Activated CD4-positive, alpha-beta T cell treated with anti-CD3 and anti-CD28 coated beads, Interleukin-2, amount 50 U/mL, for 48 hours (primary cell): ENCODE measurements at places on chromosomes 16 and 17.
A peak's percentile ranks its signal among the peaks of the same experiment; 100 is the strongest.

DNA sequence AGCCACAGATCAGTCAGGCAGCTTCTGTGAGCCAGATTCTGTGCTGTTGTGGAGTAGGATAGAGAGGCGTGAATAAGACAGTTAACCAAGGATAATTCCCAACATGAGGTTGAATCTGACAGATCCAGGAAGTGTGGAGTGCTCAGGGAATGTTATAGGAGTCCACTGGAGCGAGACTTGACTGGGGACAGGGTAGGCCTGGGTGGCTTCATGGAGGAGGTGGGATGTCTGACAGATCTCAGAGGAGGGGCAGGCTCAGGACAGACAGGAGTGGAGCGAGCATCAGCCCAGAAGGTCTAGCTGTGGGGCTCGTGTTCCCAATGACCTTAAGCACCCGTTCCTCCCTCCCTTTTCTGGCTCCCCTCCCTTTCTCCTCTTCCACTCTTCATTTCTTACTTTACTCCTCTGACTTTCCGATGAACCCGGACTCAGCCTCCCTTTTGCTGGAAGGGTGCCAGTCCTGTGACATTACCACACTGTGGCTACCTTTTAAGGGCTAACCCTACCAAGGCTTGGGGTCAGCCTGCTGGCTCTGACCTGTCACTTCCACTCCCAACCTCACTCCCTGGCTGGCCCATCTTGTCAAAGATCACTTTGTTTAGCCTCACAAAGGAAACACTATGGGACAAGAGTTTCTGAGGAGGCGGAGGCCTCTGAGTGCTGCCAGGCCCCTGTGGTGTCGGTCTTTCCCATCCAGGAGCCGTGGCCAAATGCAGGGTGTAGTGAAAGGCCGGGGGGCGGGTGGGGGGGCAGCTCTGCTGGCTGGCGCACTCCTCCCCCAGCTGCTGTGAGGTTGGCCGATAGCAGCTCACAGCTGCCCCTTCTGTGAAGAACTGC is 28.5 kb upstream of the EFCAB13 start:
- no peak for DNase-seq

GRCh38 chr17:47649972-47650524 is 329 bp downstream of the KPNB1 start:
- no peak for DNase-seq

DNA sequence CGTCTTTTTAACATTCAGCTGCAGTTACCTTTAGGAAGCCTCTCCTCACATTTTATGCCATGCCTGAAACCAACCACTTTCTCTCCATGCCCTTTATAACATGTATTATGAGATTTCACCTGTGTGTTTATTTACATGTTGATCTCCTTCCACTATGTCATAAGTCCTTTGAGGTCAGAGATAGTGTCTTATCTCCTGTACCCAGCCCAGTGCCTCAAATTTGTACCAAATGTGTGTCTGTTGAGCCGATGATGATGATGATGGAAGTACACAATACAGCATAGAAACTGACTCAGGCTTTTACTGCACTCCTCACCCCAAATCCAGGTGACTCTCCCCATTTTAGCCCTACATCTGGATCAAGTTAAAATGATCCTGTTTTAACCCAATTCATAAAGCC is 179.5 kb upstream of the CACNG5 start:
- no peak for DNase-seq

DNA sequence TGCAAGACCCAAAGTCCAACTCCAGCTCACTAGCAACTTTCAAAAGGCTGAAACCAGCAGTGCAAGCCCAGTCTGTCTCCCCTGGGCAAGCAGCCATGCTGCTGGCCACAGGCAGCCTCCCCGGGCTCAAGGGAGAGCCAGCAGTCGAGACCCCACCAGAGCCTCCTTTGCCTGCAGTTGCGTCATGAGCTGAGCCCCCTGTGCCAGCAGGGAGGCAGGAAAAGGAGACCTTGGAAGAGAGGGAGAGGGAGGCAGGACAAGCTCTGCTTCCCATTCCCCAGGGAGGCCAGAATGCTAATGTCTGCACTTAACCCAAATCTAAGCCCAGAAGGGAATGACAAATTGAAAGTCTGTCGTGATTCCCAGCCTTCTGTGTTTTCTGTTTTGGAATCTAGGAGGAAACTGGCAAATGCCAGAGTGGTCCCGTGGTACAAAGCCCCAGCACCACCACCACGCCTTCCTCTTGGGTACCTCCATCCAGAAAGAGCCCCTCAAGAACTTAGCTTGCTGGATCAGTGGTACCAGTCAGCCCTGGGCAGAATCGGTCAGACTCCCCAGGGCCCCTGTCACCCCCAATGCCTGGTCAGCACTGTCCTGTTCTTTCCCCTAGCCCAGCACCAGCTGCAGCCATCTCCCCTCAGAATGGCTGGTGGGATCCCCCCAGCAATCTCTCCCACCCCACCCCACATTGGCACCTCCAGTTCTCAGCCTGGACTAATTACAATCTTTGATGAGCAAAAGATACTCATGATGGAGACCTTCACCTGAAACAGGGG is 99.3 kb upstream of the TNRC6C start:
- DNase-seq = no peak

DNA sequence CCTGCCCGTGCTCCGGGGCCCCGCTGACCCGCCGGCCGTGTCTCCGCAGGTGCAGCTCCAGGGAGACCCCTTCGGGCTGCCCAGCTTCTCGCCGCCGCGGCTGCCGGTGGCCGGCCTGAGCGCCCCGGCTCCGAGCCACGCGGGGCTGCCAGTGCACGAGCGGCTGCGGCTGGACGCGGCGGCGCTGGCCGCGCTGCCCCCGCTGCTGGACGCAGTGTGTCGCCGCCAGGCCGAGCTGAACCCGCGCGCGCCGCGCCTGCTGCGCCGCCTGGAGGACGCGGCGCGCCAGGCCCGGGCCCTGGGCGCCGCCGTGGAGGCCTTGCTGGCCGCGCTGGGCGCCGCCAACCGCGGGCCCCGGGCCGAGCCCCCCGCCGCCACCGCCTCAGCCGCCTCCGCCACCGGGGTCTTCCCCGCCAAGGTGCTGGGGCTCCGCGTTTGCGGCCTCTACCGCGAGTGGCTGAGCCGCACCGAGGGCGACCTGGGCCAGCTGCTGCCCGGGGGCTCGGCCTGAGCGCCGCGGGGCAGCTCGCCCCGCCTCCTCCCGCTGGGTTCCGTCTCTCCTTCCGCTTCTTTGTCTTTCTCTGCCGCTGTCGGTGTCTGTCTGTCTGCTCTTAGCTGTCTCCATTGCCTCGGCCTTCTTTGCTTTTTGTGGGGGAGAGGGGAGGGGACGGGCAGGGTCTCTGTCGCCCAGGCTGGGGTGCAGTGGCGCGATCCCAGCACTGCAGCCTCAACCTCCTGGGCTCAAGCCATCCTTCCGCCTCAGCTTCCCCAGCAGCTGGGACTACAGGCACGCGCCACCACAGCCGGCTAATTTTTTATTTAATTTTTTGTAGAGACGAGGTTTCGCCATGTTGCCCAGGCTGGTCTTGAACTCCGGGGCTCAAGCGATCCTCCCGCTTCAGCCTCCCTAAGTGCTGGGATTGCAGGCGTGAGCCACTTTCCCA is 5.9 kb downstream of the CTF1 start:
- DNase-seq = peak; percentile 57

- DNase-seq = no peak
Observed at GRCh38 chr17:81349397-81350319, 45.6 kb upstream of the BAHCC1 start.

DNA sequence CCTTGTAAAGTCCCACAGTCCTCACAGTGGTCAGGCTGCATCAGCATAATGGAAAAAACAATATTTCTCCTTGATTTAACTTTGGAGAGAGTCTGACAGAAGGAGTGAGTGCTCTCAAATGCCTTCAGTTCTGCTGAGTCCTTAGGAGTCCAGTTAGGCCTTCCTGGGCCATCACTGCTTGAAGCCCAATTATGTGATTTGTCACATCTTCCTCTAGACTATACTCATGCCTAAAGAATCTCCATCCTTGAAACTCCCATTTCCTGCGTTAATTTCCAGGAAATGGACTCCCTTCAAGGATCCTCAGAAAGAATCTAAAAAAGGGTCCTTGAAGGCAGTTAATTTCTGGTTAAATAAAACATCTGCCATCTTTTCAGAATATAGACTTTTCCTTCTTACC is 52.8 kb downstream of the SLFN5 start:
- no peak for DNase-seq

GRCh38 chr16:79006765-79007164 is 593.8 kb downstream of the MAF start:
- DNase-seq = no peak

DNA sequence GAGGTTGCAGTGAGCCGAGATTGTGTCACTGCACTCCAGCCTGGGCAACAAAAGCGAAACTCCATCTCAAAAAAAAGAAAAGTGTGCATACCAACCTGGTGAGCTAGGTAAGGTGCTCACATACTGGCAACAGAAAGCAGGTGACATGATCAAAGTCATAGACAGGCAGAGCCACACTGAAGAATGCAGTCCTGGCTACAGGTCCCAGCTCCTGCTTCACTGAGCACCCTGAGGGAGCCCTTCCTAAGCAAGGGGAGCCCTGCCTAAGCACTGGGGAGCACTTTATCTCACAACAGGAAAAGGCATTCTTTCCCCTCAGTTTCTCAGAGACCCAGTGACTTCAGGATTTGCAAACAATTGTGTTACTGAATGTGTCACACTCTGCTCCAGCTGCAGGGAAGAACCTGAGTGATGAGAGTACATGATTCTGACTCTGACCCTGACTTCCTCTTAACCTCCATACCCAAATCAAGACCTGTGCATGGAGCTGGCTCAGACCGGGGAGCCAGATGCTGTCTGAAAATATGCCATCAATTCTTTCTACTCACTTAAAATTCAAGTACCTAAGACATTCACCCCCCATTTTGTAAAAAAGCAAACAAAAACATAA is 40.5 kb downstream of the ANKRD11 start:
- no peak for DNase-seq

DNA sequence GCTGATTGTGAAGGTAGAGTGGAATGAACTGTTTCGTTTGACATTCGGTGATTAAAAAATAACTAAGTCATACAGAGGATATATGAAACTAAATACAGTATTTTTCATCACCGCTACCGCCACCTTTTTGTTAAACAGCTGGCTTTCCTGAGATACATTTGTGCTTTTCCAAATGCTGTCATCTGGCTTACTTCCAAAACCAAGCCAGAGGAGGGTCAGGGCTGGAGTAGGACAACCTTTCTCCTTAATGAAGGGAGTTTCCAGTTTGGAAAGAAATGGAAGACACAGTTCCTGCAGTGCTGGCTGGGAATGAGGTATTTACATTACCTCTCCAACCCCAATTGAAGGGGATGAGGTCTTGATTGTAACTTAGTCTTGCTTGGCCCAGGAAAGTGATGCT is 3.2 kb downstream of the TNRC6C start:
- no peak for DNase-seq

- no peak for DNase-seq
Observed at GRCh38 chr17:82014432-82014831, 8.2 kb downstream of the CENPX start.

DNA sequence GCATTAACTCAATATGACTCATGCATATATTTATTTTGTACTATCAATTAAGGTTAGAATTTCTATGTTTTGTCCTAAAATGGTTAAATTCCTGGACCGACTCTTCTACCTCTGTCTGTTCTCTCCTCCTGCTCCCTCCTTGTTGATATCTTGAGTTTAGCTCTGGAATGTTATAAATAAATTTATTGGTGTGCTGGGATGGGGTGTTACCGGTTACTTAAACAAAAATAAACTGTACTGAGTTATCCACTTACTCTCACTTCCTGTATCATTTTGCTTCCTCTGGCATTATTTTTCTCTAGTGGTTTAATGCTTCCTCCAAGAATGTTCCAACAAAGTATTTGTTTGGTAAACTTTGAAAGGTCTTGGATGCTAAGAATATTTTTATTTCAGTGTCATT is 120.1 kb downstream of the ABCA8 start:
- DNase-seq = no peak

DNA sequence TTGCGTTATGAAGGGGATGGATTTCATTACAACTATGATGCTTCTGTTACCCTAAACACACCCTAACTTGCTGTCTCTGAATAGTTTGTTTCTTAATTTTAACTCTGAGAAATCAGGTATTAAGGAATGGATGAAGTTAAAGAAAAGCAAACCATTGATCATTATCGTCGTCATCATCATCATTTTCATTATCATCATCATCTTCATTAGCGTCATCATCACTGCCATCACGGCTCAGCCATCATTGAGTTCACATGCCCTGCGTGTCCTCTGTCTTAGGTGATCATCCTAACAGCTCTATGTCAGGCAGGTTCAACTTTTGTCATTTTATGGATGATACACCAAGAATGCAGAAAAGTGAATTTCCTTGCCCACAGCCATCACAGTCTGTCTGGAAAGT is 477.5 kb upstream of the EEF2KMT start:
- no peak for DNase-seq

- no peak for DNase-seq
Observed at GRCh38 chr16:22372882-22373661, 1.3 kb downstream of the CDR2 start.

GRCh38 chr17:6346986-6347385 is 87.9 kb downstream of the AIPL1 start:
- no peak for DNase-seq

DNA sequence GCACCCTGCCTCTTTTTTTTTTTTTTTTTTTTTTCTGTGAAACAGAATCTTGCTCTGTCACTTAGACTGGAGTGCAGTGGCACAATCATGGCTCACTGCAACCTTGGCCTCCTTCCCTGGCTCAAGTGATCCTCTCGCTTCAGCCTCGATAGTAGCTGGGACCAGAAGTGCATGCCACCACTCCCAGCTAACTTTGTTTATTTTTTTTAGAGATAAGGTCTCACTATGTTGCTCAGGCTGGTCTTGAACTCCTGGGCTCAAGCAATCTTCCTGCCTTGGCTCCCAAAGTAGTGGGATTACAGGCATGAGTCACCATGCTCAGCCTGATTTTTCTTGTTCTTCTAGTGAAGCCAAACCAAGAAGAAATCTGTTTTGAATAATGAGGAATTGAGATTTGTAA is 25.0 kb downstream of the CDK12 start:
- no peak for DNase-seq

- no peak for DNase-seq
Observed at GRCh38 chr16:67298277-67298676, 18.9 kb downstream of the PLEKHG4 start.

- peak; percentile 6 for DNase-seq
Observed at GRCh38 chr16:20740007-20740883, 1.4 kb downstream of the THUMPD1 start.

- no peak for DNase-seq
Observed at GRCh38 chr17:79369001-79369400, 241.8 kb downstream of the RBFOX3 start.
